ENCODE measurements at places on chromosomes 12 and 14.

DNA sequence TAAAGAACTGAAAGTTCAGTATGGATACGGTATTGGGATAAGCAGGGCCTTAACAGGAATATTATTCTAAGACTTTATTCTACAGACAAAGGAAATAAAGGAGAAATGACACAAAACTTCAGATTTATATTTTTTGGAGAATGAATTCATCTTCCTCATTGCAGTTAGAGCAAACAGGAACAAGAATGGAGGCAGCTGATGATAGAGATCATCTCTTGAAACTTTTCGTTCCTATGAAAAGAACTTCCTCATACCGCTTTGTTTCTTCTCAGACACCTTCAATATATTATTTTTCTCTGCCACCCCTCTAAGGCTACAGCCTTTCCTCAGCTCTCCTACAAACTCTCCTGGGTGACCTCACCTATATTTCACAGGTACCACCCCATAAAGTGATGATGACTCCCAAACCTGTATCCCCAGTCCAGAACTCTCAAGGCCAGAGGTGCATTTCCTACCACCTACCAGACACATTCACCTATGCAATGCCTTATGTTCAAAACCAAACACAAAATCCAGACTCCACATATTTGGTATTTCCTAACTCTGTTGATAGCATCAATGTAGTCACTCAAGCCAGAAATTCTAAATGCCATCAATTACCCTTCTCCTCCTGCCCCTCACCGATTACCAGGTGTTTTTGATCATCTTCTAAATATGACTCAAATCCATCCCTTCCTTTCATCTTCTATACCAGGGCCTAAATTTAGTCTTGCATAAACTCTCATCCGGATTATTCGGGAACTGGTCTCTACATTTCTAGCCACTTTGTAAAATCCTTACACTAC lies 7.4 kb downstream of the MAP4K5 start:
- DNase-seq = no peak
- no peak overlapping the region for H3K4me3 ChIP-seq
- peaks cover 3% of the 10 kb centered on the region for H3K36me3 ChIP-seq
- H3K4me1 ChIP-seq = peaks cover 6% of the 10 kb centered on the region

DNA sequence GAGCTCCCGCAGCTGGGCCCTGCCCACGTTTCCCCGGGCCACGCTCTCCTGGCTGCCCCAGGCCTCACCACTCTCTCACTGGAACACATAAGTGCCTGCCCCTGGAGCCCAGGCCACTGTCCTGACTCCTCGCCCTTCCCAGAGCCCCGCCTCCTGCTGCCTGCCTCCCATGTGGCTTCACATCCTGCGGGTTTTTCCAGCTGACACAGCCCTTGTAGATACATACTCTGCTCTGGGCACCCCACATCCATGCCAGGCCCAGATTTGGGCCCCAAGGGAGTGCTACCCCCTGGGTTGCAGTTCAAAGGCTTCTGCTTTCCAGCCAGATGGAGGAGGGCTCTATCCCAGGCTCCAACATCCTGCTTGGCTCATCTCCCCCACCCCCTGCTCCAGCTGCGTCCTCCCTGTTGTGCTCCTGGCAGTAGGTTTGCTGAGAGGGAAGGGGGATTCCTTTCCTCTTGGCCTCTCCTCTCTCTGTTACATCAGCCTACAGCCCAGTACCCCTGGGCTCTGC lies 60.1 kb downstream of the TSPAN9 start:
- no peak overlapping the region for H3K27ac ChIP-seq
- DNase-seq = peak; percentile 67

GRCh38 chr14:97177635-97178034 lies 380.5 kb downstream of the VRK1 start:
- H3K36me3 ChIP-seq = no peaks in the 10 kb centered on the region
- DNase-seq = no peak
- H3K27me3 ChIP-seq = no peaks in the 10 kb centered on the region
- H3K27ac ChIP-seq = no peak overlapping the region
- H3K4me1 ChIP-seq = no peaks in the 10 kb centered on the region

DNA sequence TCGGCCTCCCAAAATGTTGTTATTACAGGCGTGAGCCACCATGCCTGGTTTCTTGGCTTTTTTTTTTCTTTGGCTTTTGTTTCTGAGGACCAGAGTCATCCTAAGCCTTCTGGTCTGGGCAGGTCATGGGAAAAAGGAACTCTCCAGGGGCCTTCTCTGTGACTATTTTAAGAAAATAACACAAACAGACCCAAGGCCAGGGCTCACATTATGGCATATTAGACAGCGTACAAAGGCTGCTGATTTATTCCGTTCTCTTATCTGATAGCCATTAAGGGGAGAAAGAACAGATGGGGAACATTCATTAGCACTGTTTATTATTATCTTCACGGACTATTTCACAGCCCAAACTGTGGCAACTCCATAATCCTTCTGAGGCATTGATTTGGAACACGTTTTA lies 28.8 kb upstream of the MANSC4 start:
- H3K27me3 ChIP-seq = no peaks in the 10 kb centered on the region
- no peak overlapping the region for H3K4me3 ChIP-seq
- H3K27ac ChIP-seq = no peak overlapping the region
- peaks cover 2% of the 10 kb centered on the region for H3K4me1 ChIP-seq
- H3K36me3 ChIP-seq = no peaks in the 10 kb centered on the region
- peak; percentile 67 for DNase-seq

DNA sequence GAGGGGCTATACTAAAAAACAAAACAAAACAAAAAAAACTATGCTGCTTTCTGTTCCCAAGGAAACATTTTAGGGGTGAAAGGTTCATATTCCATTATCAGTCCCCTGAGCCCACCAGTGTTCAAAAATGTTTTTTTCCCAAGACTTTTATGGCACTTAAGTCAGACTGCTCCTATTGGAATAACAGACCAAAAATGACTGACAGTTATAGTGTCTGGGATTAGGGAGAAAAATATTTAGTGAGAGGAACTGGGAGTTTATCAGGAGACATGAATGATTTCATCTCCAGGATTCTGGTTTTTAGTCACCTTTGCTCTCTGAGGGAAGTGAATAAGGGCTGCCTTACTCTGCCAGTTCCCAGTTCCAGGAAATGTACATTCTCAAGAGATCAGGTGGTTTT lies 68.0 kb downstream of the PDE3A start:
- no peak for DNase-seq
- H3K4me3 ChIP-seq = no peak overlapping the region
- H3K27me3 ChIP-seq = no peaks in the 10 kb centered on the region
- H3K36me3 ChIP-seq = no peaks in the 10 kb centered on the region
- no peaks in the 10 kb centered on the region for H3K4me1 ChIP-seq

GRCh38 chr12:111686574-111687105 lies 787 bp downstream of the ACAD10 start:
- H3K36me3 ChIP-seq = peaks cover 14% of the 10 kb centered on the region
- peak overlapping the region; percentile 95 for H3K4me3 ChIP-seq
- peaks cover 7% of the 10 kb centered on the region for H3K4me1 ChIP-seq
- H3K27me3 ChIP-seq = no peaks in the 10 kb centered on the region
- DNase-seq = peak; percentile 51

DNA sequence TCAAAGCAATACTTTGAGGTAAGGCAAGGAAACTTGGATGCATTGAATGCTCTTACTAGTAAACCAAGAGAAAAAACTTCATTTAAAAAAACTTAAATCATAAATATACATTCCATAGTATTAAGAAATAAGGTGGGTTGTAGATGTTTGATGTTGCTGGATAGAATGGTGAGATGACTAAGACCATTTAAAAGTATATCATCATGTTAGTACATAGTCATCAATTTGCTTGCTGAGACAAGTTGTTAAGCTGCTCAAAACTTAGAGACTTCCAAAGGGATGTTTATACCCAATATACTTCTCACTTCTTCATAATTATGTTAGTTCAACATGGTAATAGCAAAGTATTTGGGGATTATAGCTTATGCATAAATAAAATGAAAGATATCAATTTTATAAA lies 675.5 kb upstream of the MGAT4C start:
- H3K4me3 ChIP-seq = no peak overlapping the region
- H3K27me3 ChIP-seq = no peaks in the 10 kb centered on the region
- no peaks in the 10 kb centered on the region for H3K36me3 ChIP-seq
- no peak overlapping the region for H3K27ac ChIP-seq
- H3K4me1 ChIP-seq = no peaks in the 10 kb centered on the region

DNA sequence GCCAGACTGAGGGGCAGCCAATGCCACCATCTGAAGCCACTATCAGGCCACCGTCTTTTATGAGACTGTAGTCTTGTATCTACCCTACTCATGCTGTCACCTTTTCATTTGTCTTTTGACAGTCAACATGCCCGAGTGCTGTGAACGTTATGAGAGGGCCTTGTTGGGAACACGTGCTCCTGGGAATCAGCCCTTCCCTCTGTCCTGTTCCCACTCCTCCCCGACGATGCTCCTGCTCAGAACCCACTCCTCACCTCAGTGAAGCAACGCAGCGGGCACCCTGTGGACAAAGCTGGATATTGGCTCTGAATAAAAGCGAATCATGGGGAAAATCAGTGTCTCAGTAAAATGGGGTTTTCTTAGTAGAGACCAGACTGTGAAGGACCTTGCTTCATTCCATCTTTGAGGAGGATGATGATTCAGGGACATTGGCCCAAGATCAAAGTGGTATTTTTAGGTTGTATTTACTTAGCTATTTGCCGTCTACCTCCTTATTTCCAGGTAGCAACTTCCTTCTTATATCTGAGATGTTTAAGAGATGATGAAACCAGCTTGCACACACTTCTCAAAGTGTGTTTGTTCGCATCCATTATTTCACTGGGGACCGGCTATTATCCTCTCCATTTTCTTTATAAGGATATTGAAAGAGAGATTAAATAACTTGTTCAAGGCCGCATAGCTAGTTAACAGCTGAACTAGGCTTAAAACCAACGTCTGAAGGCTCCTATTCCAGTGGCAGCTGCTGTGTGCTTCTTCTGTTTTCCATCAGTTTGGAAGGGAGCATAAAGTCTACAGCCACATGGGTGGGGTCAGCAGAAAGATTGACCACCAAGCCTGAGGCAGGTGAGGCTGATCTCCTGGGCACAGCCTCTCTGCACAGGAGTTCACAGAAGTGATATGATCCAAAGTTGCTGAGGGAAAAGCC lies 43.9 kb upstream of the CTDSP2 start:
- no peak overlapping the region for H3K27ac ChIP-seq
- no peak for DNase-seq
- peaks cover 25% of the 10 kb centered on the region for H3K4me1 ChIP-seq

DNA sequence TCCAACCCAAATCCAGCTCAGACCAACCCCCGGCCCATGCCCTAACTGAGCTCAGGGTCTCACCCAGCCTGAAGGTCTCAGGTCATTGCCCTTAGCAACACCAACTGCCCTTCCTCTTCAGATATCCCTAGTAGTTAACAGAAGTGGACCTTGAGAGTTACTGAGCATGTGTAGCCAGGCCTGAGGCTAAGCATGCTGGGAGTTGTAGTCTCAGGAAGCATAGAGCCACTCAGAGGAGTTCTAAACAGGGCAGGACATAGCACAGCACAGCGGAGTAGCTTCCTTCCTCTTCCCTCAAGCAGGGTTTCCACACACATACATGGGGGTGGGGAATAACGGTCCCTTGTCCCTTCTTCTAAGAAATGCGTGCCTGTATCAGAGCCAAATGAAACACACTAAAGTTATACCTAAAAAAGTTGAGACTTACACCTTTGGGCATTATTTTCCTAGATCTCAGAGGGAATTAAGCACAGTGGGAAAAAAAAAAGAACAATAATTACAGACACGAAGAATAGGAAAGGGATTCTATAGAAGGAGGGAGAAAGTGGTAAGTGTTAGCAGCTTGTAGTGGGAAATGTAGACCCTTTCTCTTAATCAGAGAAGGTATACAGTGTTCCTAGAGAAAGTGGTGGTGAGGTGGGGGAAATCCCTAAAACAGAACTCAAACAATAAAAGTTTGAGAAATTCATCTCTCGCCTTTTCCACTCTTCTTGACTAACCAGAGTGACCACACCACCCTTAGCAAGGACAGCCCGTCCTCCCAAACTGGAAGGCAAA lies 4.4 kb downstream of the KMT2D start:
- H3K4me3 ChIP-seq = peak overlapping the region; percentile 96
- DNase-seq = peak; percentile 91
- no peak overlapping the region for H3K27ac ChIP-seq
- H3K27me3 ChIP-seq = no peaks in the 10 kb centered on the region

GRCh38 chr12:43237238-43237879 lies 314.6 kb downstream of the ADAMTS20 start:
- no peak overlapping the region for H3K4me3 ChIP-seq
- no peaks in the 10 kb centered on the region for H3K36me3 ChIP-seq
- H3K27me3 ChIP-seq = no peaks in the 10 kb centered on the region
- H3K27ac ChIP-seq = no peak overlapping the region
- no peaks in the 10 kb centered on the region for H3K4me1 ChIP-seq

DNA sequence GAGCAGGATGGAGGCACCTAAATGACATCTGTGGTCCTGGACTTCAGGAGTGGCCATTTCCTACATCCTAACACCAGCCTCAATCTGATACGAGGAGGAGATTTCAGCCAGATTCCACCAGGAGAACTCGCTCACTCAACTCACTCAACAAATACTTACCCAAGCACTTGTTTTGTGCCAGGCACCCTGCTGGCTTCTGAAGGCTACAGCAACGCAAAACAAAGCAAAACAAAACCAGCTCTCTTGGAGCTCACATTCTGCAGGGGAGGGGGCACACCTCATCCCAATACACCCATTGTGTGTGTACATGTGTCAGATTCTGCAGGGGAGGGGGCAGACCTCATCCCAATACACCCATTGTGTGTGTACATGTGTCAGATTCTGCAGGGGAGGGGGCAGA lies 144.8 kb downstream of the PIWIL1 start:
- no peak overlapping the region for H3K27ac ChIP-seq
- no peaks in the 10 kb centered on the region for H3K4me1 ChIP-seq
- no peaks in the 10 kb centered on the region for H3K36me3 ChIP-seq

- no peak for DNase-seq
- no peaks in the 10 kb centered on the region for H3K27me3 ChIP-seq
- H3K4me1 ChIP-seq = peaks cover 1% of the 10 kb centered on the region
- H3K27ac ChIP-seq = peak overlapping the region; percentile 60
Measured at GRCh38 chr12:100141998-100142850, 450 bp downstream of the BLTP3B start.

DNA sequence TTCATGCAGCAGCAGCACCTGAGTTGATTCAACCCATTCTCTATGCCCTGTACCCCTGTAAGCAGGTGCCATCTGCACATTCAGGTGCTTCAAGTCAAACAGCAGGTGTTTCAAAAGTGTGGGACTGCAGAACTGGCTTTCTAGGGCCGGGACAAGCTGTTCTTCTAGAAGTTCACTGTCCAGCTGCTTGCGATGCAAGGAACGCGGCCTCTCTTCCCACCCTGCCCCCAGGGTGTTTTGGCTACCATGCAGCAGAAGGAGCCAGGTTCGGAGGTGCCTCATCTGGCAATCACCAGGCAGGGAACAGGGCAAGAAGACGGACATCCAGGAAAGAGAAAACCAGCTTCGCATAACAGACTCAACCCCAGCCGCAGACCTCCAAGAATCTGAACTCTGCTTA lies 35.2 kb downstream of the TMEM132D start:
- H3K4me3 ChIP-seq = no peak overlapping the region
- DNase-seq = no peak
- no peaks in the 10 kb centered on the region for H3K27me3 ChIP-seq
- H3K27ac ChIP-seq = no peak overlapping the region

GRCh38 chr12:99768758-99769157 lies 121.2 kb downstream of the GARIN6 start:
- H3K27me3 ChIP-seq = no peaks in the 10 kb centered on the region
- no peak overlapping the region for H3K4me3 ChIP-seq
- H3K27ac ChIP-seq = no peak overlapping the region
- DNase-seq = no peak
- H3K36me3 ChIP-seq = no peaks in the 10 kb centered on the region

GRCh38 chr14:36996133-36996856 lies 176.1 kb downstream of the SLC25A21 start:
- peak; percentile 34 for DNase-seq
- H3K27me3 ChIP-seq = no peaks in the 10 kb centered on the region
- no peak overlapping the region for H3K4me3 ChIP-seq
- no peaks in the 10 kb centered on the region for H3K36me3 ChIP-seq
- no peak overlapping the region for H3K27ac ChIP-seq

Data from mesenchymal stem cell (in vitro differentiated cells and primary cell).